ENCODE measurements at places on chromosomes 1 and 21. TPM values are rescaled to one million over a fixed set of nuclear protein-coding genes. Genes with fewer than 3 reads are reported as not detected.
A peak's percentile ranks its signal among the peaks of the same experiment; 100 is the strongest.

DNA sequence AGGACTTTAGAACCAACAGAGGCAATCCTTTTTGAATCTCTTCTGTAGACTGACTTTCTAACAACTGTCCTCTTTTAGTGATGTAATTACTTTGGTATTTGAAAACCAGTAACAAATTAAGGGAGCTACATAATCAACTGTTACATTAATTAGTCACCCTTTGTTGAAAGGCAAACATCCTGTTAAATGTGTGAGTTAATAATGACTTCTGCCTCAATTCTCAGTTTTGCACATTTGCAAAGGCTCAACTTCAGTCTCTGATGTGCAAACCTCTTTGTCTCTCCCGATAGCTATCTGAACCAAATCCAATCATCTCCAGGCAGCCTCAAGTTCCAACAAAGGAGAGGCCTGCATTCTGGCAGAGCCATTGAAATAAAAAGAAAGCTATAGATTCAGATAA is 135.4 kb upstream of the C8B start:
- DNase-seq, result no peak

DNA sequence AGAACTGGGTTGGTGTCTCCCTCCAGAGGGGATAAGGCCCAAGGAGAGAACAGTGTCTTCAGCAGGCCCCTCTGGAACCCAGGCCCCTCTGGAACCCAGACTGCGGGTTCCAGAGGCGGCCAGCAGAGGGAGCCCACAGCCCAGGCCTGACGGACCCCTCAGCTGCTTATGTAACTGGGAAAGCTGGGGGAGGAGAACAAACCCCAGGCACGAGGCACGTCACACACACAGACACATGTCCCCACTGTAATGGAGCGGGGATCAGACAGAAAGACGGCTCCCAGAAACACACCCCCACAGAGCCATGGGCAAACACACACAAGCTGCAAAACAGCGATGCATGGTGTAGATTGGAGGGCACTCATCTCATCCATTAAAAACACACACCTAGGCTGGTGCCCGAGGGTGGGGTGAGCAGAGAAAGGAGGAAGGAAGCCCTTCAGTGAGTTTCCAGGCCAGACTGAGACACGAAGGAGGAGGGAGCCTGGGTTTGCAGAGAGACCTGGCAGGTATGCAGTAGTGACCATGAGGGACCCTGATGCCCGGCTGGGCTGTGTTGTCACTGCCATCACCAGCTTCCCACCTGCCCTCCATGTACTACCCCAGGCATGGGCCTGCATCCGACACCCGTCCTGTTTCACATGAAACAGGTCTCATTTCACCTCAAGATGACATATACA is 2.8 kb upstream of the IGSF8 start:
- peak; percentile 81 for DNase-seq

- DNase-seq, result no peak
Measured at GRCh38 chr1:119631433-119632102, 16.5 kb downstream of the ZNF697 start.

GRCh38 chr1:108533351-108534083 is 26.4 kb upstream of the EEIG2 start:
- DNase-seq, result peak; percentile 54

- no peak for DNase-seq
Measured at GRCh38 chr1:112478314-112478713, 30.5 kb upstream of the WNT2B start.

- DNase-seq, result no peak
Measured at GRCh38 chr21:45283035-45283610, 4.6 kb downstream of the POFUT2 start.

- DNase-seq, result no peak
Measured at GRCh38 chr1:217895841-217896240, 264.7 kb downstream of the SPATA17 start.

DNA sequence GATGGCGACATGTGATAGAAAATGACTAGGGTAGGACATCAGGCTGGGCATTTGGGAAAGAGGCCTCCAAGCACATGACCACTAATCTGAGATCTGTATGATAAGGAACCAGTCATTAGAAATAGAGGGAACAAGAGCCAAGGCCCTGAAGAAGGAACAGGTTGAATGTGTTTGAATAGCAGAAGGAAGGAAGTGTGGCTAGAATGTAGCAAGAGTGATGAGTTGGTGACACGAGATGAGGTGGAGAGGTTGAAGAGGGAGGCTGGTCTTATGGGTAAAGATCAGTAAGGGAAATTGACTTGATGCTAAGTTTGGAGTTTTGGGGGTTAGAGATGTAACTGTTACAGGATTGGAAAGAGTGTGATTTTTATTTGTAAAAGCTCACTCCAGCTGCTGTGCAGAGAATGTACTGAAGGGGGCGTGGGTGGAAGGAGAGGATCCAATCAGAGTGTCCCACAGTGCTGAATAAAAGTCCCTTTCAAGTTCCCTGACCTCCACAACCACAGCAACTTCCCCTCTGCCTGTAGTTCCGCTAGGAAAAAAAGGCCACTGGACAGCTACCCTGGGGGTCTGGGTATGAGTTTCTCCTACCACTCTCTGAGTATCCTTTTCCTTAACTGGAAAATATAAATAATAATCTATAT is 295.0 kb downstream of the OMA1 start:
- DNase-seq, result peak; percentile 12

DNA sequence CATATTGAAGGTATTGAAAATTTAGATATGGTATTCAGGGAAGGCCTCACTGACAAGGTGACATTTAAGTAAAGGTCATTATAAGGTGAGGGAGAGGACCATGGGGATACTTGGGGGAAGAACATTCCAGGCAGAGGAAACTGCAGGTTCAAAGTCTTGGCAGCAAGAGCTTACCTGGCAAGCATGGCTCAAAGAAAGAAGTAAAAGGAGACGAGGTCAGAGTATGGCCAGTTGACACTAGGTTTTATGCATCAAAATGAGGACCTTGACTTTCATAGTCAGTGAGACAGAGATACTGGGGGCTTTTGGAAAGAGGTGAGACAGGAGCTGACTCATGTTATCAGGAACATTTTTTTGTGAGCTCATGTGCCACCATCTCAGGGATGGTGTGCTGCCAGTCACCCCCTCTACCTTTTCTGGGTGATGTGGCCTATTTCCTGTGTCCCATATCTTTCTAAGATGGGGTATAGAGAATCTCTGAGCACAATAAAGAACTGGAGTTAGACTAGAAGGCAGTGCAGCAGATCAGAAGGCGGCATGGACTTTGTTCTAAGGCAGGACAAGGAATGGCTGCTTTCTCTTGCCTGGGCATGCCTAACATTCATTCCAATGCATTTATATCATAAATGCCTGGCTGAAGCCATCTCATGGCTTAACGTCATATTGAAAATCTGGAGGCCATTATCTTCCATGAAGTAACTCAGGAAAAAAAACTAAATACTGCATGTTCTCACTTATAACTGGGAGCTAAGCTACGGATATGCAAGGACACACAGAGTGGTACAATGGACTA is 406.7 kb downstream of the NTNG1 start:
- DNase-seq, result no peak

The F3 gene
- total RNA-seq, result 0.33 TPM

The TRIM45 gene
- total RNA-seq, result 0.53 TPM

The GJA5 gene
- total RNA-seq, result not detected

The CFAP410 gene
- 11.7 TPM for total RNA-seq

The SLAMF7 gene
- 11.4 TPM for total RNA-seq

All from activated CD4-positive, alpha-beta memory T cell treated with anti-CD3 and anti-CD28 coated beads for 36 hours (primary cell).